ENCODE measurements at places on chromosomes 5 and 9. TPM values are rescaled to one million over a fixed set of nuclear protein-coding genes. Genes with fewer than 3 reads are reported as not detected.

The PARP8 gene
- total RNA-seq, result 17.3 TPM

The PIP5K1B gene
- total RNA-seq, result 0.06 TPM

The PCSK1 gene
- total RNA-seq, result 0.81 TPM

The PCDHGA10 gene
- total RNA-seq, result 7.5 TPM

The BARHL1 gene
- not detected for total RNA-seq

The FABP6 gene
- not detected for total RNA-seq

The CDH18 gene
- 0.12 TPM for total RNA-seq

The ADAMTS16 gene
- not detected for total RNA-seq

The PKD2L2 gene
- not detected for total RNA-seq

The SCGB3A2 gene
- not detected for total RNA-seq

The PCDHB2 gene
- 1.7 TPM for total RNA-seq

The SLC25A25 gene
- 33.6 TPM for total RNA-seq

The ARHGEF39 gene
- total RNA-seq, result 0.44 TPM

All from aortic smooth muscle cell (primary cell).